ENCODE measurements at places on chromosomes 11 and 22.

- no peak for DNase-seq
These were observed 3.2 kb upstream of the KLHDC7B start for GRCh38 chr22:50542416-50542927.

DNA sequence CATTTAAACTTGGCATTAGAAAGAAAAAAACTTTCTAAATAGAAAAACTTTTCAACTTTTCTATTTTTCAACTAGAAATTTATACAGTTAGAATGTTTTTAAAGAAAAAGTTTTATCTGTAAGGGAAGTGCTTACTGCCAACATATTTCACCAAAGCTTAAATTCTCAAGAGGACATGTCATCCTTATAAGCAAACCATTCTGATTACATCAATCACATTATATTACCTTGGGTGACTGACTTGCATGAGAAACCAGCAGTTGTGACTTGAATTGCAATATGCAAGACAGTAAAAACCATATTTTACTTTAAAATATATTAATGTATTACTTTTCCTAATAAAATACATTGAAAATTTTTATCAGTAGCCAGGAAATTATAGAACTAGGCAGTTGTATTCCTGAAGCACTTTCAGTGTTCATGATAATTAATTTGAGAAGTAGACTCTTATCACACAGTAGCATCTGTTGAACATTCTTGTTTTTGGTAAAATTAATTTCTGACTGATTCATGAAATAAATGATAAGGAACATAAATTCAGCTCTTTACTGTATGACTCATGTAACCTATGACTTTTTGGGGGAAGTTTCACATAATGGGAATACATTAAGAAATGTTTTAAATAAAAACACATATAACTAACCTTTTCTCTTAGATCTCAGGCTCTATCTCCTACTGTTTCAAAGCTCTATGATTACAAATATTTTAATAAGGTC is 345.0 kb upstream of the CCDC179 start:
- DNase-seq, result no peak

- DNase-seq, result no peak
These were observed 64.4 kb downstream of the GRAMD1B start for GRCh38 chr11:123494195-123495050.

DNA sequence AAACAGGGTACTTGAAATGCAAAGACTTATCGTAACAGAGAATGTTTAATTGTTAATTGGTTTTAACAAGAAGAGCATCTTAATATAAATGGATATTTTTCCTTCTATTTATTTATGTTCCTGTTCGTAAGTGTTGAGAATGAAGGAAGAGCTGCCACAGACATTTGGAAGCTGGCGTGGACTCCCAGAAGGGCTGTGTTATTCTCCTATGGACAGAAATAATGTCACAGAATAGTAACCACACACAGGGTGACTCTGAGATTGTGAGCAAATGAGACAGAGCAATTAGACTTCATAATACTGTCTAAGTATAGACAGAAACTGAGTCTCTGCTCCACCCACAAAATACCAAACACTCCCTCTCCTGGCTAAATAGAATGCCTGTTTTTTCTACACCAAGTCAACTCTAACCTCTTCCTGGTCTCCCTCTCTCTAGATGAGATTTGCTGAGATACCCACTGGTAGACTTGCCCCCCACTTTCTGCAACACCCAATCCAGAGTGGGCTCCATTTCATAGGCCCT is 6.1 kb downstream of the APOL3 start:
- DNase-seq, result no peak

- DNase-seq, result no peak
These were observed 29.5 kb downstream of the KREMEN1 start for GRCh38 chr22:29102300-29102699.

DNA sequence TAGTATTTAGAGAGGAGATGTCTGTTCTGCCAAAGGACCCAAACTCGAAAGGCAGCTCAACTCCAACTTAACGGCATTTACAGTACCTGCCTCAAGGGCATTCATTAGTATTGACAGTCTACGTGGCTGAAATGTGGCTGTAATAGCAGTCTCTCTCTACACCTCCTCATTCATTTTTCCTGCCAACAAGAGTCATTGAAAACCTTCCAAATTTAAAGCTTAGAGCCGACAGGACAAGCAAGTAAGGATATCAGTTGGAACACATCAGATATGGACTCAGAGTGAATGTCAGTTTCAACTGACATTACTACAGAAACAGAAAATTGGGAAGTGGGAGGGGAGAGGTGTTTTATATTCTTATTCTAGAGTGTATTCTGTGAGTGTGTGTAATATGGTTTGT is 253.1 kb downstream of the CADM1 start:
- no peak for DNase-seq

DNA sequence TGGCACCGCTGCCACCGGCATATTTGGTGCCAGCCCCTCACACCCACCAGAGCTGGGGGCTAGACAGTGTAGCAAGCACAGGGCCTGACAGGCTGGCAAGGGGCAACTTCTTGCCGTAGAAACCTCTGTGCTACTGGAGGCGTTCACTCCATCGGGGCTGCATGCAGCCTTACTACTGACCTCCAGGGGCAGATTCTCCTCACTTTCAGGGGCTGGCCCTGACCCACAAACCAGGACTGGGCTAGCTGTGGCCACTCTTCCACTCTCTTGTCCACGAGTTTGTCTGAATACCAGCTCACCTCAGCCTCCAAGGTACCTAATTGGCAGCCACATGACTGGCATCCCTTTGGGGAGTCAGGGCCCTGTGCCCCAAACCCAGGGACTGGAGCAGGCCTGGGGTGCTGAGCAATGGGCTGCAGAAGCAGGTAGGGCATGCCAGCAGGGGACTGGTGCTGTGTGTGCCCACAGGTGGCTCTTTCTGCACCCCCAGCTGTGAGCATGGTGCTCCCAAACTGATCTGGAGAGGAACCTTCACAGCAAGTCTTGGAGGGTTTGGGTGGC is 2.1 kb upstream of the LMO1 start:
- DNase-seq, result no peak

DNA sequence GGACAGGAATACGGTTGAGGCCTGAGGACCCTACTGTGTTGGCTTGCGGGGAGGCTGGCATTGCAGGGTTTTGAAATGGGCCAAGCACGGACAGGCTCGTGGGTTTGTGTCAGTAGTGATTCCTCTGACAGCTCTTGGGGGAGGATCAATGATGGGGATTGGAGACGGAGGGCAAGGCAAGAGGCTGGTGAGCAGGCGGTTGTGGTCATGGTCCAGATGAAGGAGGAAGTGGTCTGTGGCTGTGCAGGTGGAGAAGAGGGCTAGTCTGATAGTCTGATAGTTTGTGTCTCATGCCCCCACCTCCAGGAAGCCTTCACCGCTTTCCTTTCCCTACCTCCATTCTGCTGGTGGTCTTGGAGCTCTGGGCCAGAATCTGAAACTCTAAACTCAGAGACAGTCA is 3.0 kb downstream of the MAFF start:
- DNase-seq, result no peak

DNA sequence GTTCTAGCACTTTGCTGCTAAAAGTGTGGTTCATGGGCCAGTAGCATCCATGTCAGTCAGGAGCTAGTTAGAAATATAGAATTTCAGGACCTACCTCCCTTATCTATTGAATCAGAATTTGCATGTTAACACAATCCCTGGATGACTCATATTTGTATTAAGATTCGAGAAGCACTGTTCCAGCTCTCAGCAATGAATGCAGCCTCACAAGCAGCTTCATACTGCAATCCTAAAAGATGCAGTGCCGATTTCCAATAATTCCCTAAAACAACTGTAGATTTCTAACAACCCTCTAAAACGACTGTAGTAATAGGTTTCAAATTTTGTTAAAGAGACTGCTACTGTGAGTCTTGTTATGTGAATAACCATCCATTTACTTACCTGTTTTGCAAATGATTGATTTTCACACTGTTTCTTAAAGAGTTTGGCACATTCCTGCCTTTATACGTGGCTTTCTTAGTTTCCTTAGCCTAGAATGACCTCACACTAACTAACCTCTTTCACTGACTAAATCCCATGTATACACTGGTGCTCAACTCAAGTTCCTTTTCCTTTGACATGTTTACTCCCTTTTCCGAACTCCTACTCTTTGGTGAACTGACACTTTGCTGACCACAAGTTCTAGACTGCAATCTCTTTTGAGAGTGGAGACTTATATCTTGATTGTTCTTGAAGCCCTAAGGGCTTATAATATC is 511.8 kb downstream of the METTL15 start:
- DNase-seq, result no peak

DNA sequence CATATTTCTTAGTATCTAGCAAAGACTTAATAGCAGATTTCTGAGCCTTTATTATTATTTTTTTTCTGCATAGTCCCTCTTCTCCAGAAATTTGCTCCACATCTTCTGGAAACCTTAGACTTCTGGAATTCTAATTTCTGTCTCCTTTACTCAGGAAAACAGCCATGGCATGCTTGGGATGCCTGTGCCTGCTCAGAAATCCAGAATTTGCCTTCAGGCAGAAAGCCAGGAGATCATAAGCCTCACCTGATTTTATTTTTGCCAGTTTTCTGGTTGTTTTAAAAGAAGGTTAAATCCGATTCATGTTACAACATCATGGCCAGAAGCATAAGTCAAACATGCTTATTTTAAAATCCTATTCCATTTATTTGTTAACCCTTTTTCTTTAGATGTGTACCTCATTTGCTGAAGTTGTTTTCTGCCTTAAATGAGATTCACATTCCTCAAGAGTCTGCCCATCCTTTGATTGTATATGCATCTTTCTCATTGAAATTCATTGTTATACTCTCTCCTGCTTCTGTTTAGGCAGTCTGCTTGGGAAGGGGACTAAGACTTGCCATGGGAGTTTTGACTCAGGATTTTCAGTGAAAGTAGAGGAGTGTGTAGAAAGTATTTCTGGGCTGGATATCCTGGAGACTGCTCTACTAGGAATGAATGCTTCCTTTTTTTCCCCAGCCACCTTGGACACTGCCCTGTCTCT is 37.1 kb downstream of the SIK2 start:
- no peak for DNase-seq

DNA sequence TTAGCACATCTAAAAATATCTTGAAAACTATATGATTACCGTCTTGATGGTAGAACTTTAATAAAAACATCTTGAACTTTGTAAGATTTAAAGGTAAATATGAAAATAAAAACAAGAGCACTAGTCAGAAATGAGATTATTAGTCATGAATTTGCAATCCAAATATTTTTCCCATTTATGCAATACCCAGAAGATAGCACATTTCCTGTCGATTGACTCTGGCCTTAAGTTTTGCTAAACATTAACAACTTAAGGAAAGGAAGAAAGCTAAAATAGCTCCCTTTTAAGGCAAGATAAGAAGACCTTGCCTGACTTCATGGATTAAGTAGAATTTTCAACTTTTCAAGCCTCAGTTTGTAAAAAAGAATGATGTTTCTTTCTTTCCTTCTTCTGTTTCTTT is 1374.7 kb upstream of the RAG2 start:
- no peak for DNase-seq

GRCh38 chr22:27629908-27630673 is 171.5 kb downstream of the MN1 start:
- no peak for DNase-seq

DNA sequence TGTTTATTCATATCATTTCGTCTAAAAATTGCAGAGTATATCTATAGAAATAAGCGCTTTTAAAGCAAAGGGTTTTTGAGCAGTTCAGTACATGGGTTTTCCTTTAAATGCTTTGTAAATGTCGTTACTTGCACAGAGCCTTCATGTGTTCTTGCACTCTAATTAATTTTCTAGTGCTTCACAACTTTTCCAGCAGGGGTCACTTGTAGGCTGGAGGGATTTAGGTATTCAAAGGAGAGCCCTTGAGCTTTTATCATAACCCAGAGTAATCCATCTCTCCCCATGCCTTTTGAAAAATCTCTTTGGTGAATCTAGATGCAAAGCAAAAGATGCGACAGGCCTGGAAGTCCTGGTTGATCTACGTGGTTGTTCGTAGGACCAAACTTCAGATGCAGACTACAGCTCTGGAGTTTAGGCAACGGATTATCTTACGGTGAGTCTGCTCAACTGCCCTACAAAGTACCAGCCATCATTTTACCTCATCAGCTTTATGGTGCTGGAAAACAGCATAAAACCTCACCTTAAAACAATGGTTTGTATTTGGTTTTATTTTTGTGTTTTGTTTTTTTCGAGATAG is 60.4 kb downstream of the SFI1 start:
- DNase-seq, result no peak

DNA sequence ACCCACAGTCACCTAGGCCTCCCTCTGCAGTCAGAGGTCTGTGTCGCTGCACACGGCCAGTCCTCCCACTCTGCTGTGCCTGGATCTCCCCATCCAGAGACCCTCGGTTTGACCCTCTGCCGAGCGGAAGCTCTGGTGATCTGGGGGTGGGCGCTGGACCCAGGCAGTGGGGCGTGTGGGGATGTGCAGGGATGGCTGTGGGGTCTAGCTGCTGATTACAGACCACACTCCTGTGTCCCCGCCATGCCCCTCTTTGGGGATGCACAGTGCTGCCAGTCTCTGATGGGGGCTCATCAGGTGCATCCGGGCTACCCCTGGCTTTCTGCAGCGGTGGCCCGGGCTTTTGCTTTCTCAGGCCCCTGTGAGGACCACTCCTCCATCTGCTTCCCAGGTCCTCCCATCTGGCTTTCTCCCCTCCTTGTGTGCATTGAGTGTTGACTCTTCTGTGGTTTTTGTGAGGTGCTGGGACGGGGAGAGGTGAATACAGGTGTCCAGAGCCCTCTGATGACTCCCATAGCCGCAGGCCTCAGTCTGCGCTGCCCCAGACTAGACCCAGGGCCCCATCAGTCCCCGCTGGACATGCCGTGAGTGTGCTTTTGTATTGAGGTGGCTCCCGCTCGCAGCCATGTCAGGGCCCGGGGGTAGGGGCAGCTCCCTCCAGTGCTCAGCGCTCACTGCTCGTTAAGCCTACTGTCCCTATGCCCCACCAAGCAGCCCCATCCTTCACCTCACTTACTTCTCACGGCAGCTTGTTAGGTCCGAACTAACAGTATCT is 251.6 kb downstream of the TBC1D22A start:
- DNase-seq, result no peak

GRCh38 chr11:45180179-45180847 is 33.9 kb downstream of the PRDM11 start:
- no peak for DNase-seq

DNA sequence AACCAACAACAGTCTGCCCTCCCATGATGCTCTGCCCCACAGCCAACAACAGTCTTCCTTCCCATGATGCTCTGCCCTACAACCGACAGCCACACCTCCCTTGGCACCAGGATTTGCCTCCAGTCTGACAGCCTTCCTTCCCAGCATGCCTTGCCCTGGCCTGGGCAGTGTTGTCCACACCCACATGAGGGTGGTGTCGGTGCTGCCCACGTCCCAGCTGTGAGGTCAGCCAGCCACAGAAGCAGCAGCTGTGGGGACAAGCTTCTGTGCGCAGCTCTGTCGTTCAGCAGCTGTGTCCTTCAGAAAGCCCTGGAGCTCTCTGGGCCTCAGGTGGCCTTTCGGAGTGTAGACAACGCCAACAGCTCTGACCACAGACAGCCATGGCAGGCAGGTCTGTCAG is 1378.9 kb downstream of the BRD1 start:
- DNase-seq, result no peak

GRCh38 chr11:80595011-80595410 is 1154.2 kb upstream of the TENM4 start:
- no peak for DNase-seq

- DNase-seq, result no peak
These were observed 15.7 kb upstream of the CDKN1C start for GRCh38 chr11:2901196-2901796.
